ENCODE measurements at places on chromosomes 16 and 17.

- DNase-seq = no peak
Measured at GRCh38 chr17:66684731-66685130, 150.2 kb upstream of the CACNG5 start.

- DNase-seq = no peak
Measured at GRCh38 chr17:37106049-37106448, 157.3 kb downstream of the AATF start.

- DNase-seq = peak; percentile 95
Measured at GRCh38 chr17:81101614-81102306, 63.5 kb upstream of the PVALEF start.

DNA sequence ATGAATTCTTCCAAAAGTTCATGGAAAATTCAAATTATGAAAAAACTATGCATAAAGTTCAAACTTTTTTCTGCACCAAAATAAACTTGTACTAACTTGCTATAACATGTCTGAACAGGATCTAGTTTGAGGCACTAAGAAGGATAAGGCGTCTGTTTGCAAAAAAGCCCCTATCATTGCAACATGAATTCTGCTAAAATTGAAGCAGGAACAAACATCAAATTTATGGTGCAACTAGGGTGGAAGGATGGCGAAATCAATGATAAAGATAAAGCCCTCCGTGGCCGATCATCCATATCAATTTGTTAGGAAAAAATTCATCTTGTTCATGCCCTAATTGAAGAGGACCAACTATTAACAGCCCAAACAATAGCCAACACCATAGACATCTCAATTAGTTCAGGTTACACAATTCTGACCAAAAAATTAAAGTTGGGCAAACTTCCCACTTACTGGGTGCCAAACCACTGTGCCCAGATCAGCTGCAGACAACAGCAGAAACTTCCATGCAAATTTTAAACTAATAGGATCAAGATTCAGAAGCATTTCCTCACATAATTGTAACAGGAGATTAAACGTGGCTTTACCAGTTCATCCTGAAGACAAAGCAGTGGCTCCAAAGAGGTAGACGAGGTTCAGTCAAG, 12.9 kb downstream of the IL21R start:
- DNase-seq = no peak

DNA sequence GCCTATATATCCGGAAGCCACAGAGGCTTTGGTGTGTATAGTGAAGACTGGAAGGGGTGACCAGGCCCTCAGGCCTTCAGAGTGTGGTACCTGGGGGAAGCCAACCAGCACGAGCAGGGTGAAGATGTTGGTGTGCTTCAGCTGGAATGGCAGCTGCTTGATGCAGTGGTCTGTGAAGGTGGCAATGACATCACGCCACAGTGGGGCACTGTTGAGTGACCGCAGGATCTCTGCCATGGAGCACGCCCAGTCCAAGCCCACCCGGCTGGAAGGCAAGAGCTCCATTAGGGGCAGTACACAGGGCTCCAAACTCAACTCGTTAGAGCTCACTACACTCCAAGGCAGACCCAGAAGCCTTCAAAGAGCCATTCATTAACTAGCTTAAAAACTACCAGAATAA, 68.5 kb upstream of the ATP2A3 start:
- DNase-seq = no peak

- DNase-seq = peak; percentile 13
Measured at GRCh38 chr17:30476726-30477082, 504 bp upstream of the GOSR1 start.

DNA sequence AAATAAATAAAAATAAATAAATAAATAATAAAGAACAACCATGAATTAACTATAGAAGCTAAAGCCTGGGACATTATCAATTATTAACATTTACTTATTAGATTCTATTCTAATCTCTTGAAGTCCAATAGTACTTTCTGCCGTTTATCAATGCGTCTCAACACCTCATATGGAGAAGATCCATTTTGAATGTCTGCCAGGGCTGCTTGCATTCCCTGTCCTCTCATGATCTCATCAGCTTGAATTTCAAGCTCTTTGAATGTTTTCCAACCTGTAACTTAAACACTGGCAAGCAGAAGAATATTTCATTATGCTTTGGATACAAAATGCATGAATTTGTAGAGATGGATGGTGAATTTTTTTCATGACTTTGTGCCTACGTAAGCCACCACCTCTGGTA, 191.9 kb upstream of the ANKFN1 start:
- no peak for DNase-seq

DNA sequence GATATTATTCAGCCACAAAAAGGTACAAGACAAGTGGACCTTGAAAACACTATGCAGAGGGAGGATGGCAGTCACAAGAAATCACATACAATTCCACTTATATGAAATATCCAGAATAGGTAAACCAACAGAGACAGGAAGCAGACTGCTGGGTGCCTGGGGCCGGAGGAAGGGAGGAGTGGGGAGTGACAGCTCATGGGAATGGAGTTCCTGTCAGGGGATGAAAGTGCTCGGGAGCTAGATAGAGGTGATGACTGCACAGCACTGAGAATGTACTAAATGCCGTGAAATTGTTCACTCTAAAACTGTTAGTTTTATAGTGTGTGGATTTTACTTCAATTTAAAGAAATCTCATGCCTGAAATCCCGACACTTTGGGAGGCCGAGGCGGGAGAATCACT, 74.2 kb upstream of the MED9 start:
- no peak for DNase-seq

GRCh38 chr17:11026903-11027302, 189.0 kb upstream of the PIRT start:
- DNase-seq = no peak

GRCh38 chr17:81481073-81481799, 31.4 kb downstream of the ACTG1 start:
- peak; percentile 84 for DNase-seq

GRCh38 chr16:14182999-14183398, 111.9 kb downstream of the MRTFB start:
- no peak for DNase-seq

GRCh38 chr16:84888450-84888849, 68.7 kb downstream of the CRISPLD2 start:
- DNase-seq = no peak

DNA sequence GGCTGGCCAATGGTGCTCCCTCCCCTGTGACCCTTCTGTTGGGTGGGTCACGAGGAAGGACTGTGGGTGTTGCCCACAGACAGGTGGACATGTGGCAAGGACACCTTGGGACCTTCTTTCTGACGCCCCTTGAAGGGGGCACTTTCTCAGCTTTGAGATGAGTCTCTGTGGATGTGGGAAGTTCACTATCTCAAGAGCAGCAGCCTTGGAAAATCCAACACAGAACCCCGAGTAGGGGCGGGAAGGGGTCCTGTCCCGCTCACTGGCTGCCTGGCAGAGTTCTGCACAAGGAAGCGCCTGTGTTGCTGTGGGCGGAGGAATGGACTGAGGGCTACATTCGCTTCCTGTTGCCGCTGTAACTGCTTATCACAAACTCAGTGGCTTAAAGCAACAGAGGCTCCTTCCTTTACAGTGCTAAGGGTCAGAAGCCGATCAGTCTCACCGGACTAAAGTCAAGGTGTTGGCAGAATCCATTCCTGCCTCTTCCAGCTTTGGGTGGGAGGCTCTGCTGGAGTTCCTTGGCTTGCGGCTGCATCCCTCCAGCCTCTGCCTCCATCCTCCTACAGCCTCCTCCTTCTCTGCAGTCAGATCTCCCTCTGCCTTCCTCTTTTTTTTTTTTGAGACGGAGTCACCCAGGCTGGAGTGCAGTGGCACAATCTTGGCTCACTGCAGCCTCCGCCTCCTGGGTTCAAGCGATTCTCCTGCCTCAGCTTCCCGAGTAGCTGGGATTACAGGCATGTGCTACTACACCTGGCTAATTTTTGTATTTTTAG, 305.2 kb downstream of the SEC14L1 start:
- DNase-seq = no peak

- DNase-seq = peak; percentile 39
Measured at GRCh38 chr17:59366040-59366757, 34.7 kb downstream of the YPEL2 start.

- DNase-seq = no peak
Measured at GRCh38 chr16:11056090-11056992, 112.0 kb downstream of the CLEC16A start.

DNA sequence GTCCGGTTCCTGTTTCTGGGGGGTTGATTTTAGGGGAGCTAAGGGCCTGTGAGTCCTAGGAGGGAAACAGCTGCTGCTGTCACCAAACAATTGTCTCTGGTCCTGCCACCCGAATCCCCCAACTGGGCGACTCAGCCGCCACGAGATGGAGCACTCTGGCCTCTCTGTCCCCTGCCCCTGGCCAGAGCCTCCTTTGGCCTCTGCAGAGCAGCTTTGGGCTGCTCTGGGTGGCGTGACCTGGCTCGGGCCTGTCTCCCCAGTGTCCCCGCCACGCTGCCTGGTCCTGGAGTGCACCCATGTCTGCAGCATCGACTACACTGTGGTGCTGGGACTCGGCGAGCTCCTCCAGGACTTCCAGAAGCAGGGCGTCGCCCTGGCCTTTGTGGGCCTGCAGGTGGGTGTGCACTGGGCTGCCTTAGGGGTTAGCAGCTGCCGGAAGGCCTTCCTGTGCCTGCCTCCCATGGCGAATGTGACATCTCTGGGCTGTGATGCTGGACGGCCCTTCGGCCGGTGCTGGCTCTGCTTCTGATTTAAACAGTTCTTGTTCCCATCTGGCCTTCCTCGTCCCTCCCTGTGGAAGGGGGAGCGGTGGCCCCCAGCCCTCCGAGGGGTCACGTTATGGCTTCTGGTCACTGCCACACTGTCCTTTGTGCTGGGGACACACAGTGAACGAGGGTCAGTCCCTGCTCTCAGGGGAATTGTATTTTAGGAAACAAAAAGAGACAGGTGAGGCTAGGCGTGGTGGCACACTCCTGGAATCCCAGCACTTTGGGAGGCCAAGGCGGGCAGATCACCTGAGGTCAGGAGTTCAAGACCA, 11.6 kb upstream of the RNF213 start:
- no peak for DNase-seq

DNA sequence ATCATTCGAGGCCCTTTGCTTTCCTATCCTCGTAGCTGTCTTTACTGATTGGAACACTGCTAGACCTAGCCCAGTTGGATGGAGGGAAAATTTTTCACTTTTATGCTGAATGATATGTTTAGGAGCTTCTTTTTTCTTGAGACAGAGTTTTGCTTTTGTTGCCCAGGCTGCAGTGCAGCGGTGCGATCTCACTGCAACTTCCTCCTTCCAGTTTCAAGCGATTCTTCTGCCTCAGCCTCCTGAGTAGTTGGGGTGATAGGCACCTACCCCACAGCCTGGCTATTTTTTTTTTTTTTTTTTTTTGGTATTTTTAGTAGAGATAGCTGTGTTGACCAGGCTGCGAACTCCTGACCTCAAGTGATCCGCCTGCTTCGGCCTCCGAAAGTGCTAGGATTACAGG, 17.3 kb upstream of the PSMC5 start:
- DNase-seq = no peak

- no peak for DNase-seq
Measured at GRCh38 chr17:77269696-77270681, 129.2 kb downstream of the SEC14L1 start.

- DNase-seq = no peak
Measured at GRCh38 chr17:75610103-75610984, 22.7 kb downstream of the MYO15B start.

DNA sequence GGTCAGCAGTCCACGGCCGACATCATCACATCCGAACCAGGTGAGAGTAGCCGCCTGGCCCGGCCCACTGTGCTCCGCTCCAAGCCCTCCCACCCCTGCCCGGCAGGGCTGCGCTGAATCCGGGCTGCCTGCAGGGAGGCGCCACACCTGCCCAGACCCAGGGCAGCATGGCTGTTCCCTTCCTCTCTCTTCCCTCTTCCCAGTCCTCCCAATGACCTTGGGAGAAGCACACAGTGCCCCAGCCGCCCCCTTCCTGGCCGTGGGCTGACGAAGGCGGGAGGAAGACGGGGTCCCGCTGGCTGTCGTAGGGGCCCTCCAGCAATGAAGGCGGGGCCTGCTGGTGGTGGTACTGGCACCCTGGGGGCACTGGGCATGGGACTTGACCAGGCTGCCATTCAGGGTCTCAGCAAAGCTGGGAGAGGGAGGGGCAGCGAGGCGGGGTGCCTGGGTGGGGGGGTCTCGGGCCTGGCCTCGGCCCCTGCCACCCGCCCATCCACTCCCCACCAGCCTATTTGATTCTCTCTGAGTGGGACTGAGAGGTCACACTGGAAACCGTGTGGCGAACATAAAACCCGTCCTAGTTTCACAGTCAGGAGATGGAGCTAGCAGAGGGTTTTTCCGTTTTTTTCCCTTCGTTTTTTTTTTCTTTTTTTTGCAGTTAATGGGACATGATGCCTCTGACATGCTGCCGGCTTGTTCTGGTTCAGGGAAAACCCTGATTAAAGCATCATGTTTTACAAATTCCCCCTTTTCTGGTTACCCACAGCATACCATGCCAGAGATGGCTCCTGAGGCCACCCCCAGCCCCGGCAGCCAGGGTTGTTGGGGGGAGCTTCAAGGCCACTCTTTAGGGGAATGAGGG, 50.6 kb downstream of the BAHCC1 start:
- DNase-seq = no peak

DNA sequence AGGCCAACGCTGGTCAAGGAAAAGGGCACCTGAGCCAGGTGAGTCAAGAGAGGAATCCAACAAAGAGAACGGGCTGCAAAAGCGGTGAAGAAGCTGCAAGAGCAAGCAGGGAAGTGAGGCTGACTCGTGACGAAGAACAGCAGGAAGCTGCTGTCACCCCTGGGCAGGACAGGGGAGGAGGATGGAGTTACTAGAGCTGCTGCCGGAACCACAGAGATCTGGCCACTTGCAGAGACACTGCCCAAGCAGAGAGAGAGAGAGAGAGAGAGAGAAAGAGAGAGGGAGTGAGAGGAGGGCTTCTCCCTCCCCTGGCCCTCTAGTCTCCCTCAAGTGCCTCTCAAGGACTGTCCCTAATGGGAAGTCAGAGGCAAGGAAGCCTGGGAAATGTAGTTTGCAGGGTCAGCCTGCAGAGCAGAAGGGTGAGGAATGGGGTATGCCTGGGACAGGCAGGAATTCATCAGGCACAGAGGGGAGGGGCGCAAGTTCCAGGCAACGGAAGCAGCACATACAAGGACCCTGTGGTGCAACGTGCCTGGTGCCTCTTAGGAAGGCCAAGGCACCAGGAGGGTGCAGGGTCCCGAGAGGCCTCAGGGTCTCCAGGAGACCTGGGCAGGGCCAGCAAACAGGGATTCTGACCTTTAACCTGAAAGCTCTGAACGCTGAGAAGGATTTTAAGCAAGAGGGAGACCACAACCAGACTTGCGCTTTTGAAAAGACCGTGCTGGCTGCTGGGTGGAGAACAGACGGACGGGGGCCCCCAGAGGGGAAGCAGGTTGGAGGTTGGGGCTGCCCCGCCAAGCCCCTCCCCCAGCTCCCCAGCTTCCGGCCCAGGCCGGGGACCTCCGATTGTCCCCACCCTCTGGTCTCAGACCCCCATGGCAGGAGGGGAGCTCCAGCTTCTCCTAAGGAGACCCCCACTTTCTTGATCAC, 45.8 kb upstream of the CIBAR2 start:
- DNase-seq = peak; percentile 53

DNA sequence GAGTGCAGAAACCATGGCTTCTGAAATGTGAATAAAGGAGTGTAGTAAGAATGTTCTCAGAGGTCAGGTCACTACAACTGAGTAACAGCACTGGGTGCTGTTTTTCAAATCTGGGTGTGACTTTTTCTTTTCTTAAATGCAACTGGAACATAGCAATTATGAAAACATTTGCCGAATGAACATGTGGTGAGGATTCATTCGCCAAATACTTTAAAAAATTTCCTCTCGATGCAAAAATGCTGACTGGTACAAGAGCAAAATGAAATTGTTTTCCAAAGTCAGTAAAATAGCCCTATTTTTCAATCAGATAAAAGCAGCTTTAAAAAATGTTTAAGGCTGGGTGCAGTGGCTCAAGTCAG, 18.6 kb downstream of the ZDHHC7 start:
- no peak for DNase-seq

GRCh38 chr17:74237321-74237720, 23.9 kb downstream of the TTYH2 start:
- DNase-seq = no peak
